ENCODE measurements at places on chromosomes 4 and X. TPM values are rescaled to one million over a fixed set of nuclear protein-coding genes. Genes with fewer than 3 reads are reported as not detected.

DNA sequence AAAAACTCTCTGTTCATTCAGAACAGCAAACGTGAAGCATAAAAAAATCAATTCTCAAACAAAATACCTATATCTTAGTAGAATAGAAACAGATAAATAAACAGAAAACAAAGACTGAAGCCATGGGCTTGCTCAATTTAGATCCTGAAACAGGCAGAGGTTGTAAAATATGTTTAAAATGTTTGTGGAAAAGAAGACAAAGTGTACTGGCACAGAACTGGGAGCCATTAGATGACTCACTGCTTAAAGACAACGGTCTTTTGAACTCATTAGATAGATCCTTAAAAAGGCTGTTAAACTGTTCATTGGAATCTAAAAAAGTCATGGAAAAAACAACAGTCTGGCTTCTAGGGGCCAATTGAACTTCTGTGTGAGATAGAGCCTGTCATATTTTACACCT is 247.0 kb upstream of the NDST4 start:
- no peak for DNase-seq

DNA sequence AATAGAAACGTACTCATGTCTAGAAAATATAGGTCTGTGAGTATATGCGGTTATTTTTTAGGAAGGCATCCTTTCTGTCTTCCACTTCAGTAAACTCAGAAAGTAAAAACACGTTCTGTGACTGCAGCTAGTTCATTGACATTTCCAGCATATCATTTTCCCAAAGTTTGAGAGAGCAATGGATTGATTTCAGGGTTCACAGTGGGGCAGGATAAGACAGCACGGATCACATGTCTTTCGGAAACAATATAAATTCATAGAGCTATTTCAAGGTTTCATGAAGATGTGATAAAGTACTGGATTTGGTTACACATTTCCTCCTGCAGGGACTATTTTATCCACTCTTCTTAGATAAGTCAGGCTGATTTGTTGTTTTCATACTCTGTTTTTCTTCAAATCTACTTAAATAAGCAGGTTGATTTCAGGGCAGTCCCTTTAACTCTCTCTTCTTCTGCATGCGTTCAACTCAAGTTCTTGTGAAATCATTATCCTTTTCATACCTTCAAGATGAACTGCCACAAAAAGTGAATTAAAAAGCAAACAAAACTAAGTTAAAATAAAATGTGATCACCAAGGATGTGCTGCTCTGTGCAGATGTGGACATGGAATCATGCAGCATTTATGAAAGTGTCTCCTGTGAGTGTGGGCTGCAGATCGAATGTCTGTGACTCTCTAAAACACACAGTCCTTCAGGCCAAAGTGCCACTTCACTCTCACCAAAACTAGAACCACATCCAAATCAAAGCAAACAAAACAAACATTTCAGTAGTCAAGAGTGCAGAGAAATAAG is 187.7 kb downstream of the UNC5C start:
- DNase-seq = peak; percentile 27

Gene CDS1
- 13.5 TPM for polyA plus RNA-seq

DNA sequence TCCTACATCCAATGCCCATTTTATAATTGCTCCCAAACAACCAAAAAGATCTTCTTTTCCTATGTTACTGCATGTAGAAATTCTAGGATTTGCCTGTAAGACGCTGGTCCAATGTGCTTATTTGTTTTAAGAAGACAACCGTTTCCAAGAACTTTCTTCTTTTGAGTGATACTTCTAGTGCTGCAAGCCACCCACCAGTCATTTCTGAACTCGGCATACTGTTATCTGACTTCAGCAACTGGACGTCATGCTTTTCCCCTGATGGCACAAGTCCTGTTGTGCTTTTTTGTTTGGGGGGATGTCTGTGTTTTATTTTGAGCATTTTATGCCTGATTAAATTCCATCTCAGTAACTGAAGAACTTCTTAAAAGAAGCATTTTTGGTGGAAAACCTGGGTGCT is 16.0 kb upstream of the RAP1GDS1 start:
- no peak for DNase-seq

GRCh38 chrX:46257451-46257879 is 287.8 kb downstream of the ZNF674 start:
- DNase-seq = no peak

Gene RAB33A
- not detected for polyA plus RNA-seq

GRCh38 chr4:42278709-42279324 is 118.5 kb upstream of the SHISA3 start:
- DNase-seq = no peak

DNA sequence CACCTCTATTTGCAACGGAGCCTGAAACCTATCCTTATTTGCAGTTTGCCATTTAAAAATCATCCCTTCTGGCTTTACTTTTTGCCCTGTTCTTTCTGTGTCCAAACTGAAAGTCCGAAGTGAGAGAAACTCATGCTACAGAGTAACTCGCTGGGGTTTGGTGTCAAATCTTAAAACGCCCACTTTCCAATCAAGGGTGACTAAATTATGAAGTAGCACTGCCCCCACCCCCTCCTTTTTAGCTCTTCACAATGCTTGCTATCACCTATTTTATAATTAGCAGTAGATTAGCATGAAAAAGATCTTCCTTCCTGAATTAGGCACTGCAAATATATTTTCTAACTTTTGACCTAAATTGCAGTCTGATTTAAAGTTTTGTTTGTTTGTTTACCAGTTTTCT is 52.5 kb downstream of the VGLL1 start:
- no peak for DNase-seq

Gene MAOB
- 91.8 TPM for polyA plus RNA-seq

DNA sequence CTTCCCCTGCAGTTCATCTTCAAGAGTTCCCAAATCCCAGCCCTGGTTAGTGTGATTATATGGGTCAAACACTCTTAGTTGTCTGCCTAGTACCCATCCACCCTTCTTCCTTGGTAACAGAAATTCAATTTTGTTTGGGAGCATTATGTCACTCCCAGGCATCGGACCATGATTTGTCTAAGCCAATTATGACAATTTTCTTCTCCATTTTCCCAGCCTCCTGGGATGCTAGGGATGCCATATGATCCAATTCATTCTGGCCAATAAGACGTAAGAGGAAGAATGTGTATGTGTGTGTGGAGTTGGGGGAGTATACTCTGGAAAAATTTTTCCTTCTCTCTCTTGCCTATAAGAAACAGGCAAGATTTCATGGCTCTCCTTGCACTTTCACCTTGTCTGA is 465.9 kb downstream of the MID1IP1 start:
- DNase-seq = no peak

GRCh38 chrX:348461-349117 is 30.0 kb upstream of the GTPBP6 start:
- DNase-seq = no peak

DNA sequence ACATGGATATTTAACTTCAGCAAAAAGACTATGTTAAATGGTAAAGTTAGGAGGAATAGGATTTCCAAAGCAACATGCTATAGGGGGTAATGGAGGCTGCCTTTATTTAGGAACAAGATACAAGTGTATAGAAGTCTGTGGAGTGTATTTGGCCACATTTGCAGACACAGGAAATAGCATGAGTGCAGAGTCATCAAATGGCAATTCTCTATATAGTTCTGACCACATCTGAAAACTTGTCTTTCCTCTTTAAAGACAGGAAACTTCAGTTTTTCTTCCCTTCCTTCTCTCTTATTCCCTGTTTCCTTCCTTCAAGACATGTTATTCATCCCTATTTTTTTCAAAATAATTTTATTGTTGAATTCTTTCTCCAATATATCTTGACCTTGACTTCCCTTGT is 119.3 kb upstream of the PITX2 start:
- no peak for DNase-seq

GRCh38 chr4:110793890-110794554 is 171.1 kb upstream of the PITX2 start:
- no peak for DNase-seq

Gene PCDH7
- polyA plus RNA-seq = 1.4 TPM

DNA sequence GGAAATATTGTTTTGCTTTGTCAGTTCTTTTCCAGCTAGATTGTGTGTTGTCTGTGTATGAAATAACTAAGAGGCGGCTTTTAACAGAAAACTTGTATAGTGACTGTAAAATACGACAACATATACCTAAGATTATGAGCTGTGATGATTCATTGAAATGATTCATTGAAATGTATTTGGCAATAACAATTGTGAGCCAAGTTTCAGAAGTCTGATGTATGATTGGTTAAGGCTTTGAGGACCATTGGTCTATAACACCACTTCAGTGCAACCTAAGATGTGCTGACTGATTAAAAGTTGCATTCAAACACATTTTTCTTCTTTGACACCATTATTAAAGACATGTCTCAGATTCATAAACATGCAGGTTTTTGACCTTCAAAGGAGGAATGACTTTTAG is 76.6 kb downstream of the PTPN13 start:
- DNase-seq = no peak

Gene GCNA
- polyA plus RNA-seq = 1.6 TPM

DNA sequence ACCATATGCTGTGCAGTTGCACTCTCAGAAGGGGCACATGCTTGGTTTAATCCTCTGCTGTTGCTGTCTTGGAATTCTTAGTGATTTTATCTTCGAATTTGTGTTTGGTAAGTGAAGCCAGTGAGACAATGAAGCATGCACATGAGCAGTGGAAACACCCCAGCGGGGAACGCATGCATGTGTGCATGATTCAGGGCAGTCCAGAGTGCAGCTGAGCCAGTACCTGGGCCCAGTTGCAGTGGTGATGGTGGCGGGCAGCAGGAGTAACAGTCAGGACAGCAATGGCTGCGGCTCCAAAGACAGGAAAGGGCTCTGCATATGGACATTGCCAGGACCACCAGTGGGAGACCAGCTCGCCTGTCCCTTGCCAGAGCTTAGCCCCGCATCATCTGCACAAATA is 14.3 kb upstream of the TMEM165 start:
- DNase-seq = no peak

DNA sequence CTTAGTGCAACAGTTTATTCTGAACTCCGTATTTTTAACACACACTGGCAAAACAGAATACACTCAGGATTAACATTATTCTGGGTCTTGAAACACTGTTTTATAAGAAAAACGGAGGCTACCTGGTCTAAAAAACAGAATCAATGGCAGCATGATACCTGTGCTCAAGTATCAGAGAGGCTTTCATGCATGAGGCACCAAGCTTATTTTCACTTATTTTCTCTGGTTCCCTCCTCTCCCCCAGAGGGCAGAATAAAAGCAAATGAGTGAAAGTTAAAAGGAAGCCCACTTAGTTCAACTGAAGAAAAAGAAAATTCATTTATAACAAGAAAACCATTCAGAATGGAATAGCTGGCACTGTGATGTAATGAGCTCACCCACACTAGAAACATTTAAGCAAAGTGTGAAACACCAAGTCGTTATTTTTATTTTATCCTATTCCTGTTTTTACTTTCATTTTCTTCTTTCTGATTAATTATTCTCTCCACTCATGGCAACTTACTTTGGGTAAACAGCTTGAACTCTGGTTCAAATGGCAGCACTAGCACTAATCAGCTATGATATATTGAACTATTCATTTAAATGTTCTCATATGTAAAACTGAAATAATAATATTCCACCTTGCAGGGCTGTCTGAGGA is 211.8 kb downstream of the PPP3CA start:
- DNase-seq = no peak

DNA sequence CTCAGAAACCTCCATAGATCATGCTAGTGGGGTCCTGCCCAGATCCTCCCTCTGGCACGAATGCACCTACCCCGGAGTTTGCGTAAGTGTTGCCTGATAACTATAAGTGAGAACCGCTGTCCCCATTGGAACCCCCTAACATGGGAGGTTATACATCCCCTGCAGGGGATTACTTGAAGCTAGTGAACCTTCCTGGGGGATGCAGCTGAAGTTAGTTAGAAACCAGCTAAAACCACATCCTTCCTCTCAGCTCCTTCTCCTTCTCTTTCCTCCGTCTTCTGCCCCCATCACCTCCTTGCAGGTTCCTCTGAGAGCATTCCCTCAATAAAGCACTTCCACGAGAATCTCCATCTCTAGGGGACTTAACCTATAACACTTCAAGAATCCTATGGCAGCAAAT is 95.0 kb downstream of the ZNF827 start:
- no peak for DNase-seq

Measured in kidney (tissue), 22 donors.